ENCODE measurements at places on chromosomes 1 and 21.
A peak's percentile ranks its signal among the peaks of the same experiment; 100 is the strongest.

- peak; percentile 70 for DNase-seq
These were observed 493 bp upstream of the ELOA start for GRCh38 chr1:23742670-23743286.

GRCh38 chr1:238658763-238659162, 727.6 kb upstream of the CHRM3 start:
- no peak for DNase-seq

DNA sequence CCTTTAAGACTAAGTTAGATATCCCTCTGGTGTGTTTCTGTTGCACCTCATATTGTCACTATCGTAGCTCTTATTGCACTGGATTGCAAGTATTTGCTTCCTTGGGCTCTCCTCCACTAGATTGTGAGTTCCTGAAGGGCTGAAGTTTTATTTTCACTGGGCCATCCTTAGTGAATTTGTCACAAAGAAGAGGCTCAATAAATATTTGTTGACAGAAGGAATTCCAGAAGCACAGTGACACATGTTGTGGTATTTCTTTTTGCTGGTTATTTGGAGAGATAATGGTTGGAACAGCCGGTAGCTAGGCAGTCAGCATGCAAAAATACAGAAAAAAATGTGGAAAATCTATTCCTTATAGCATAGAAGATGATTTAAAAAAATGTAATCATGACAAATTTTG, 129.9 kb upstream of the ZRANB2 start:
- DNase-seq, result no peak

DNA sequence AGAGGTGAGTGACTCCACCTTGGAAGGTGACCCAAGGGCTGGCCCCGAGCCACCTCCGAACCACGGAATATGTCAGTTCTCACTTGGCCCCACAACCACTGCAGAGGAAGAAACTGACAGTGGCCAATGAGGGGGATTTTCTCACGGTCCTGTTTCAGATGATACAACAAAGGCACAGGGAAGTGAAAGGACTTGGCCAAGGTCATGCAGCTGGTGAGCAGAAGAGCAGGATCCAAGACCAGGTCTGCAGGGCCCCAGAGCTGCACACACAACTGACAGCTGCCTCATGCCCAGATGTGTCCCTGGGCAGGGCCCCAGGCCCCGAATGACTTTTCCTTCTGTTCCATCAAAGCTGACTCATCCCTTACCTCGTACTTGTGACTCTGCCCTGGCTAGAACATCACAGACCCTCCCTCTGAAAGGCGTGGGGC, 25.8 kb upstream of the EVA1B start:
- no peak for DNase-seq

DNA sequence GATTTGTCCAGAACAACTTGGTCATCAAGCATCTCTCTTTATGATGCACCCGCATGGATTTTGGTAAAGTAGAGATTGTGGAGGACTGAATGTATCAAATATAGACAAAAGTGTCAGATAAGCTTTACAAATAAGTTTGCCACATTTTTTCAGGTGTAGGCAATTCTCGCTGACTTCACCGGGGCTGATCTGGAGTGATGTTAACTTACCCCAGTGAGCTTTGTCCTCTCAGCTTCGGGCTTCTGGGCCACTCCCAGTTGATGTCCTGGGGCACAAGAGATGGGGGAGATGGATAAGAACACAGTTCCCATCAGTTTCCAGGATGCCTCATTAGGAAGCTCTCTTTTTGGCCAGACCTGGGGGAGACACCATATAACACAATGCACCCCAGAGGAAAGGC, 117.7 kb downstream of the ETS2 start:
- no peak for DNase-seq

DNA sequence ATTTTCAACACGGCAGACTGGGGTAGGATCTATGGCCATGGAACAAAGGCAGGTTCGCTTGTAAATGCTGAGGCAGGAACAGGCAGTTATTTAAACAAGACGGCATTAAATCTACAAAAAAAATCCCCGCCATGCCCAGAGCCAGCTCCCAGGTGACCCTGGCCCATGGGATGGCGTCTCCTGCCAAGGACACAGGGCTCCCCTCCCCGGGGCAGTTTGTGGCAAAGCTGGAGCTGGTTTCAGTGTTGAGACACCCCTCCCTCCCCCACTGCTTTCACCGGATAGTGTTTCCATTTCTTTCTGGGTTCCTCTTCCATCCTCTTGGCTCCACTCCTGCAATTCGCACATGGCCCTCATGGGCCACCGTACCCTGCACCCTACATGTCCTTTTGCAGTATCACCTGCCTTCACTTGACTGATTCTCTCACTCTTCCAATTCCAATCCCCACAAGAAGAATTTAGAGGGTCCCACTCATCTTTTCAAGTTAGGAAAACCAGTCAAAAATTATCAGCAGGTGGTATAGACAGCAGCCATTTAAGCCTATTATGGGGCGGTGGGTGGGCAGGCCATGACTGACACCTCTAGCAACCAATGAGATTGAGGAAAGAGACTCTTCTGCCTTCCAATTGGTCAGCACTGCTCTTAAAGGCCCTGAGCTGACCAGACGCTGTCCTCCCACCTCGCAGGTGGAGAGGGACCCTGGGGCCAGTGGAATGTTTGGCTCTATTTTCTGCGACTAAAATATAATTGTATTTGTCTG, 52.0 kb downstream of the OLIG1 start:
- peak; percentile 37 for DNase-seq

DNA sequence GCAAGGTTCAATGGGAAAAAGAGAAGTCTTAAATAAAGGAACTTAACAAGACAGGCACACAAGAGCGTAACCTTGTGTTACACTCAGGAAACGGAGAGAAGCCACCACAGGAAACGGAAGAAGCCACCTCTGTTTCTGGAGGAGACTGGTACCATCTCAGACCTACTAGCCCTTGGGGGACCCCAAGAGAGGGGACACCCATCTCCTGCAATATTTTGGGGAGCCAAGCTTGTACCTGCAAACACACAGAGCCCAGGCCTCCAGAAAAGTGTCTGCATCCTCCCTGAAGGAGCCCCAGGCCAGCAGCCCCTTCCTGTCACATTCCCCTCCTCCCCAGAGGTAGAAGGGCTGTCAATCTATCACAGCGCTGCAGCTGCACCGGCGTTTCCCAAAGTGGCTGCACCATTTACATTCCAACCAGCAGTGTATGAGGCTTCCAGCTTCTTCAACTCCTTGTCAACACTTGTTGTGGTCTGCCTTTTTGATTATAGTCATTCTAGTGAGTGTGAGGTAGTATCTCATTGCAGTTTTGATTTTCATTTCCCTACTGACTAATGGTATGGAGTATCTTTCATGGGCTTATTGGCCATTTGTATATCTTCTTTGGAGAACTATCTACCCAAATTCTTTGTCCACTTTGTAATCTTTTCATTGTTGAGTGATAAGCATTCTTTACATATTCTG, 23.0 kb upstream of the PADI1 start:
- DNase-seq, result no peak

DNA sequence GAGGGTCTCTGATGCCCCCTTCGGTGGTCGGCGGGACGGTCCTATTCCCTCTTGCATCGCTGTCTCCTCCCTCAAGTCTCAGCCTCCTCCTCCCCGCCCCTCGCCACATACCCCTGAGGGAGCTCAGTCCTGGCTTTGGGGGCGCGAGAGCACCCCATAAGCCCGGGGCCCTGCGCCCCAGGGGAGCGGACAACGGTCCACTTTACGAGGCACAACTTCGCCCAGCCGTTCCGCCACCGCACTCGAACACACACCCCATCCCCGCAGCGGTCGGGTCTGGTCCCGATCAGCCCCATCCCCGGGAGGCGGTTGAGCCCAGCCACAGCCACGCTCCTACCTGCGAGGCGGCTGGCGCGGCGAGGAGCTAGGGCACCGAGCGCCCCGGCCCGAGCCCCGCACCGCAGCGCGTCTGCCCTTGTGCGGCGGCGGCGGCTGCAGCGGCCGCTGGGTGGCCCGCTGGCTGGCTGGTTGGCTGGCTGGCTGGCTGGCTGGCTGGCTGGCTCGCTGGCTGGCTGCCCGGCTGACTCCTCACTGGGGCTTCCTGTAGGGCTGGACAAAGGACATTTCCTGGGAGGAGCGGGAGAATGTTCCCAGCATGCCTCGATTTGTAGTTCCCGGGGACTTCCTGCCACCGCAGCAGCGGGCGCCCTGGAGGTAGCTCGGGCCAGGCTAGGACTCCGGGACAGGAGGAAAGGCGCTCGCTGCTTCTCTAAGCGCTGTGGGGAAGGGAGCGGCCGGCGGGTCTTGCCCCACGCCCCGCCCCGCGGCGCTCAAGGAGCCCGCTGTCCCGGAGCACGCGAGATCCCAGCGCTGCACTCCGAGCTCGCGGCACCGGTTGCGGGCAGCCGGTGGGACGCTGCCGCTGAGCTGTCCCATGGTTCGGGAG, at the start of gene ZNF697:
ZNF697 (minus strand) TSS at position 533 of the 886 bp plus-strand sequence. CDS start 22,166 bp downstream, outside the sequence.
- DNase-seq, result peak; percentile 59

- DNase-seq, result no peak
These were observed 16.9 kb downstream of the AGPAT3 start for GRCh38 chr21:43881935-43882334.

- no peak for DNase-seq
These were observed 37.0 kb downstream of the PCSK9 start for GRCh38 chr1:55076356-55076755.

- DNase-seq, result peak; percentile 51
These were observed 37.3 kb downstream of the IFNAR1 start for GRCh38 chr21:33362044-33362555.

DNA sequence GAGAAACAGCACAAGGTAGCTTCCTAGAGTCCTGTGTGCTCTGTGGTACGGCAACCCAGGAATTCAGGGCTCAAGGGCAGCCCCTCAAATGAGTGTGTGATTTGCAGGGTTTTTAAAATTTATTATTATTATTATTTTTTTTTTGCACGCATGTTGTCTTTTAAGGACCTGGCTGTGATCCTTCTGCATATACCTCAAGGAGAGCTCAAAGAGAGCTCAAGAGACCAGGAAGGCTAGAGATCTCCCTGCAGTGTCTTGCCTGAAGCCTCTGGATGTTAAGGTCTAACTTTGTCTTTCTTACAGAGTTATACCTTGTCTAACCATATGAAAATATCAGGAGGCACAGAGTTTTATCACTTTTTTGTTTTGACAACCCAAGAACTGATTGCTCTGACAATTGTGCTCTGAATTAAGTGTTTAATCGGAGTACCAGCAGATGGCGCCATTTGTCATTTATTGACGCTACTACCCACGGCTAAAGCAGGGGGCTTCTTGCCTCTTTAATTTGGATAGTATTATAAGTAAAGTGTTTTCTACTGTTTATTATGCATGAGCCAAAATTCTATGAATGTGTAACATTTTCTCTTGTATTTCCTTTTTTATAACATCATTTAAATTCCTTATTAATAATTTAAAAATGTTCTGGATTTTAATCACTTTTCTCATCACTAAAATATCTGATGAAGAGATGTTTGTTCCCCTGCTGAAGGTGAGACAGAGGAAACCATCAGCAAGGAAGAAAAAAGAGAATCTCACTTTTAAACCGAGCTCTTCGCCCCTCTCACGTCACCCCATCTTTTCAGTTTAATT, 35.8 kb upstream of the LMO4 start:
- DNase-seq, result peak; percentile 51

DNA sequence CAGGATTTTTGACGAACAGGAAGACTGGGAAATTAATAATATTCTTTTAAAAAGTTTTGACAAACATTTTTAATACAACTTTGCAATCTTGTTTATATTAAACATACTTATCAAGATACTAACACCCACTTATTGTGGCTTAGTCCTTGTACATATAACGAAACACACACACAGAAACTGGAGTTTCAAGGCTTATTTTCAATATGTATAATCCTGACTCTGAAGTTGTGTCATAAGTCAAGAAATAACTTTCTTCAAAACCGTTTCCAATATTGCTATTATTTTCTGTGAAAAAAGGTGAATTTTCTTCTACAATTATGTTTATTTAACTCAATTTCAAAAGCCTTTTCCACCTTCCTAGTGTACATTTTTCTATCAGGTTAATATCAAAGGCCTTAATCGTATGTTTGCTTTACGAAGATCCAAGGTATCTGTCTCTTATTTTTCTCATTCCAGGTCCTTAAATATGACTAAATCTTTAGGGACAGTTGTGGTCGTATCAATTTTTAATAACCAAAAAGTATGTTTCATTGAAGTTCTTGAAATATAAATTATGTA, 1.8 kb downstream of the CDKN2C start:
- DNase-seq, result no peak

DNA sequence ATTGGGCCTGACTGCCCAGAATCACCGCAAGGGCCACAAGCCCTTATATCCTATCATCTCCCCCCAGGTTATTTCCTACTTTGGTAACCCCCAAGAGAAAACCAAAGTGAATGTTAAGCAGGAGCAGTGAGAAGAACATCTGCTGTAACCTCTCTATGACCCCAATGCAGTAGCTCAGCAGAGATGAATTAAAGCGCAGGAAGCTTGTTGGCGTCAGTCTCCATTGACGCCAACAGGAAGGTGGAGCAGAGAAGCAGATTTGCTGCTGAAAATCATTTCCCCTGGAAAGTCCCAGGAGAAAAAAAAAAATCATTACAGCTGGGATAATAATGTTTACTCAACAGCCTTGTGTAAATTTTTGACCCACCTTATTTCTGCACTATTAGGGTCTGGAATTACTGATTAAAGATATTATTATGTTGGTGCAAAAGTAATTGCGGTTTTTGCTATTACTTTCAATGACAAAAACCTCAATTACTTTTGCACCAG, 33.2 kb upstream of the FAM163A start:
- no peak for DNase-seq

- peak; percentile 51 for DNase-seq
These were observed 771 bp downstream of the EIF4G3 start for GRCh38 chr1:21175670-21176581.

- no peak for DNase-seq
These were observed 12.9 kb downstream of the TOR3A start for GRCh38 chr1:179094818-179095217.

- DNase-seq, result peak; percentile 31
These were observed 40.4 kb downstream of the RIMS3 start for GRCh38 chr1:40625076-40625475.

DNA sequence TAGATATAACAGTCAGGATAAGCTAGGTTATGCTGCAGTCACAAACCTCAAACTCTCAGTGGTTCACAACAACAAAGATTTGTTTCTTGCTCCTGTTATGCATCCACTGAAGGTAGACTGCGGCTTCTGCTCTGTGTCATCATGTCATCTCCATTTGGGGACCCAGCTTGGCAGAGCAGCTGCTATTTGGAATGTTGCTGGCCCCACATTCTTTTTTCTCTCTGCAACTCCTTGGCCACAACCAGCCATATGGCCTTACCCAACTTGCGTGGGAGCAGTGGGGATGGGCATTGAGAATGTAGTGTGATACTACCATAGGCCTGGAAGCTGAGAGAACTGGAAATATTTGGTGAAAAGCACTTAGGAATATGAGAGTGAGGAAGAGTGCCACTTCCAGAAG, 26.4 kb downstream of the AGO4 start:
- DNase-seq, result no peak

GRCh38 chr1:169892176-169892926, 1.3 kb downstream of the SCYL3 start:
- DNase-seq, result no peak

GRCh38 chr1:57748719-57749118, 324.9 kb upstream of the DAB1 start:
- DNase-seq, result no peak

DNA sequence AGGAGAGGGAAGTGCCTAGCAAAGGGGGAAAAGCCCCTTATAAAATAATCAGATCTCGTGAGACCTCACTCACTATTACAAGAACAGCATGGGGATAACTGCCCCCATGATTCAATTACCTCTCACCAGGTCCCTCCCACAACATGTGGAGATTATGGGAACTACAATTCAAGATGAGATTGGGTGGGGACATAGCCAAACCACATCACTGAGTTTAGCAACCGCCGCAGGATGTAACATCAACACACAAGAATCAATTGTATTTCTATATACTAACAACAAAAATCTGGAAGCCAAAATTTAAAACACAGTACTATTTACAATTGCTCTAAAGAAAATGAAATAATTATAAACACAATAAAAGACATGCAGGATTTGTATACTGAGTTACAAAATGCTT, 21.9 kb downstream of the DIRAS3 start:
- DNase-seq, result no peak
